ENCODE measurements at places on chromosomes 3 and 15.

DNA sequence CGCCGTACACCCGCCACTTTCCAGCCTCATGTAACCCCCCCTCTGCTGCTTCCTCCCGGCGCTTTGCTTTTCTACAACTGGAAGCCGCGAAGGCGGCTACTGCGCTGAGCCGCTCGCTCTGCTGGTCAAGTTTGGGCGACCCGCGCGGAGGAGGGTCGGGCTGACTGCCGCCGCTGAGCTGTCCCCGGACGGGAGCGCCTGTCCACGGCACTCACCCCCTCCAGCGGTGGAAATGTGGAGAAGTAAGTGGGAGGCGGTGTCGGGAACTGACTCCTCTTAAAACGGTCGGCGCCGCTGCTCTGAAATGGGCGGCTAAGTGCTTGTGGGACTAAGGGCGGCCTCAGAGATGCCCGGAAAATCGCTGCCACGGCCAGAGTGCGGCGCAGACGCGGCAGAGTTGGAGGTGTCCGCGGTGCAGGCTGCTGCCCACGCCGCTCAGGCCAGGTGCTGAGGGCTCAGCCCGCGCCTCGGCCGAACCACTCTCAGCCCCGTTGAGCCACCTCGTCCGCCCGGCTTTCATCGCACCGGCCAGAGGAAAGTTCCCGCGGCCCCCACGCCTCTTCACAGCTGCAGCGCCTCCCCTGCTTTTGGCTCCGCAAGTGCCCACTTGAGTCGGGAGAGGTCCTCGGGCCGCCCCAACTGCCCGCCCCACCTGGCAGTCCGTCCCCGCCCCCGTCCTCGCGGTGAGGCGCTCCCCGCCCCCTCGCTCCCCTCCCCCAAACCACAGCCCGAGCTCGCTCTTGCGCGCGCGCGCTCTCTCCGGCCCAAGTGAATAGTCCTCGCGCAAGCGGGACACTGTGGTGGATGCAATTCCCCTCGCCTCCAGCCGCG, at the start of gene EPHA6:
TSS of gene EPHA6 (plus strand) at position 775 of the 831 bp plus-strand sequence.
- DNase-seq, result peak; percentile 48

DNA sequence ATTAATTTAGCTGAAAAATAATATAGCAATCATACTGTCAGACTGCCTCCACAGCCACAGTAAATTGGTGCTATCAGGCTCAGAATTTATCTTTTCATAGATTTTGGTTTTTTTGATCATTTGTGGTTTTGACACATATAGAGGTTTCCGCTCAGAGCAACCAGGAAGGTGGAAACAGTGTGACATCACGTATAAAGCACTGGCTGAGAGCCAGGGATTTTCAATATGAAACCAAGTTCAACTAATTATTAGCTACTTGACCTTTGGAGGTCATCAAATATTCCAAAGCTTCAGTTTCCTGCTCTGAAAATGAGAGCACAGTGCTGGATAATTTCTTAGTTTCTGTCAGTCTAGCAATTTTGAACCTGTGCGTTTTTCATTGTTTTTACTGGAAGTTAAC, 433.8 kb upstream of the SUCLG2 start:
- no peak for DNase-seq

DNA sequence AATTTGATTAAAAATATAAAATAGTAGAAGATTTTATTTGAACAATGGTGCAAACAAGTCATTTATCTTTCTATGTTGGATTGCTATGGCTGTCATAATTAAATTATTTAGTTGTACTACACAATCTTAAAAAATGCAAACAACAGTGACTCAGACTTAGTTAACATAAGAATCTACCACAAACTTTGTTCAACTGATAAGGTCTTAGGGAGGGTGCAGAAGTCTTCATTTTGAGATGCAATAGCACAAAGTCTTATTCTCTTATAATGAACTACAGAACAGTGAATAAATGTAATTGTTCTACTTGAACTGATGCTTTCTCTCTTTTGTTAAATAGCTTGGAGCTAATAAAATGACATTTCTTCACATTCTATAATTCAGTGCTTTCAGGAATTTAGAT, 482.8 kb upstream of the NAALADL2 start:
- DNase-seq, result peak; percentile 38

DNA sequence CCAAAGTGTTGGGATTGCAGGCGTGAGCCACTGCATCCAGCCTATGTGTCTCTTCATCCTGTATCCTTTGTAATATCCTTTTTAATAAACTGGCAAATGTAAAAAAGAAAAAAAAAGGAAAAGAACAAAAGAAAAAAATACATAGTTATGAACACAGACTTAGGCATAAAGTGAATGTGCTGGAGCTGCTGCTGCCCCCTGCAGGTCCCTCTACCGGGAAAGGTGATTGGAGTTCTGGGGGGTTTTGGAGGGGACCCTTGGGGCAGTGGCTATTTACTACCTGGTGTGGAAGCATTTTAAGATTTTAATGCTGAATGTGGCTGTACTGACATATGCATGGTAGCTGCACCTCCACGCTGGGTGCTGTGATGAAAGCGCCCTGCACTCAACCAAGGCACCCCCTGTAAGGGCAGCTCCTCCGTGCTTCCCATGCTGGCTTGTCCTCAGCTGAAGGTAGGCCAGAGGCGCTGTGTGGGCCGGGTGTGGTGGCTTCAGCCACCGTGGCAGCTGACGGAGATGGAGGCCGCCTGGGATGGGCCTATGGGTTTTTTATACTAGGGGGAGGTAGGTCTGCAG, 49.9 kb downstream of the RPLP1 start:
- DNase-seq, result no peak

DNA sequence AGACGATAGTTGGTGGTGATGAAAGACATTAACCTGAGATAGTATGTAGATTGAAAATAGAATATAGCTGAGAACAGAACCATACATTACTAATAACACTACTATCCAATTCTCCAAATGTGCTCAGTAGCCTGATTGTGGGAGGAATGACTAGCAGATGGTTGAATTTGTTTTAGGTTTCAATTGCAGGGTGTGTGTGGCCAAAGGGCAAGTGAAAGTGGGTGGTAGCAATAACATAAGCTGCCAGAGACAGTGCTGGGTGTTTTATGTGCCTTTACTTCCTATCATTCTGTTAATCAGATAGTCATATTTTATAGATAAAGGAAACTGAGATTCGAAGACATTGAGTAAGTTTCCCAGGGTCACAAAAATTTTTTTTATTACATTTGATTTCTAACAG, 249.5 kb upstream of the ARL6 start:
- no peak for DNase-seq

GRCh38 chr3:183455089-183455488, 26.7 kb upstream of the MCF2L2 start:
- DNase-seq, result no peak

- no peak for DNase-seq
Measured at GRCh38 chr15:100602823-100603393, 519 bp downstream of the ASB7 start.
